Right renal cortex interstitium (tissue), 3 donors: ENCODE measurements at places on chromosomes 2 and 18. TPM values are rescaled to one million over a fixed set of nuclear protein-coding genes. Genes with fewer than 3 reads are reported as not detected.

IL36G gene
- not detected for polyA plus RNA-seq

FAM237A gene
- polyA plus RNA-seq = not detected

LAMA1 gene
- 73.8 TPM for polyA plus RNA-seq

TFCP2L1 gene
- polyA plus RNA-seq = 62.1 TPM

MARCHF4 gene
- polyA plus RNA-seq = 0.17 TPM

LYPD6B gene
- 28.6 TPM for polyA plus RNA-seq

REG3A gene
- polyA plus RNA-seq = not detected

SERPINB3 gene
- 0.12 TPM for polyA plus RNA-seq
